ENCODE measurements at places on chromosomes 3 and 15.

- DNase-seq = no peak
Measured at GRCh38 chr15:101551696-101552591, 62.4 kb upstream of the PCSK6 start.

DNA sequence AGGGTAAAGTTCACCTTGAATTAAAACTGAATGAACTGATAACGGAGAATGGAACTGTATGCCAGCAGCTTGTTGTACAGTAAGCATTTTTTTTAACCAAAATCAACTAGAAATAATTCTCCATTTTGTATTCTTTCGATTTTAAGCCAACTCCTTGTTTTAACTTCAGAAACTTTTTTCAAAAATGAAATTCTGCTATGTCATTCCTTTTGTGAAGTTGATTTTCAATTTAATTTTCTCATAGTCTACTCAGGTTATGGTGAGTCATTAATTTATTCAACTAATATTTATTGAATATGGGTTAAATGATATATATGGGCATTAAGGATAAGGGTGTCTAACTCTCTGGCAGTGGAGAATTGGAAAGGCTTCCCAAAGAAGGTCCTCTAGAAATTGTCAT is 53.7 kb downstream of the RASA2 start:
- no peak for DNase-seq

DNA sequence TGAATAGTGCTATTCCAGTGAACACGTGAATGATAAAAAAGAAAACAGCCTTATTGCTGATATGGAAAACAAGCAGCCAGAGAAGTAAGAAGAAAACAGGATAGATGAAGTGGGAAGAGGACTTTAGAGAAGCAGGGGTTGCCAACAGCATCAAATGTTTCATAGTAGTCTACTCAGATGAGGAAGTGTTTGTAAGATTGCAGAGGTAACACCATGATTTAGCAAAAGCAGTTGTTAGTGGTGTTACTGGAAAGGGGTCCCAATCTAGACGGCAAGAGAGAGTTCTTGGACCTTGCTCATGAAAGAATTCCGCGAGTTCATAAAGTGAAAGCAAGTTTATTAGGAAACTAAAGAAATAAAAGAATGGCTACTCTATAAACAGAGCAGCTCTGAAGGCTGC is 108.8 kb upstream of the MCTP2 start:
- no peak for DNase-seq

- no peak for DNase-seq
Measured at GRCh38 chr3:188701485-188701969, 470.2 kb upstream of the TPRG1 start.

DNA sequence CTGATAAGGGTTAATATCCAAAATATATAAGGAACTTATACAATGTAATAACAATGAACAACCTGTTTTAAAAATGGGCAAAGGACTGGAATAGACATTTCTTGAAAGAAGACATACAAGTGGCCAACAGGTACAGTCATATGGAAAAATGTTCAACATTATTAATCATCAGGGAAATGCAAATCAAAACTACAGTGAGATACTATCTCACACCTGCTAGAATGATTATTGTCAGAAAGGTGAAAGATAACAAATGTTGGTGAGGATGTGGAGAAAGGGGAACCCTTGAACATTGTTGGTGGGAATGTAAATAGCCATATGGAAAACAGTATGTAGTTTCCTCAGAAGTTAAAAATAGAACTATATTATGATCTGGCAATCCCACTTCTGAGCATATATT is 20.4 kb downstream of the GOLM2 start:
- DNase-seq = no peak

DNA sequence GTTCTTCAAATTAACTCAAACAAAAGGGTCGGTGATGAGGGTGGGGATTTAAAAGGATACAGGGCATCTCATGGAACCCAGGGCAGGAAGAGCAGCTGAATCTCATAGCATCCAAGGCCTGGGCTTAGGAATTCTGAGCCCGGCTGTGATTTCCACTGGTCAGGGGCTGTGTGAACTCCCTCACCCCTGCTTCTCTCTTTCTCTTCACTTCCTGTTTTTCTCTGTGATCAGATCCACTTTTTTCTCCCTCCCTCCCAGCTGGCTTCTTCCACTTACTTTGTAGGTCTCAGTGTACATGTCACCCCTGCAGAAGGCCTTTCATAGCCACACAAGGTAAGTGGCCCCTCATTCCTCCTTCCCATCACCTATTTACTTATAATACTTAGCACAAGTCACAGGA is 68.2 kb upstream of the CORO2B start:
- no peak for DNase-seq

- no peak for DNase-seq
Measured at GRCh38 chr15:31157644-31158069, 56.1 kb upstream of the TRPM1 start.

GRCh38 chr3:78632925-78633553 is 1134.8 kb downstream of the ROBO1 start:
- no peak for DNase-seq

DNA sequence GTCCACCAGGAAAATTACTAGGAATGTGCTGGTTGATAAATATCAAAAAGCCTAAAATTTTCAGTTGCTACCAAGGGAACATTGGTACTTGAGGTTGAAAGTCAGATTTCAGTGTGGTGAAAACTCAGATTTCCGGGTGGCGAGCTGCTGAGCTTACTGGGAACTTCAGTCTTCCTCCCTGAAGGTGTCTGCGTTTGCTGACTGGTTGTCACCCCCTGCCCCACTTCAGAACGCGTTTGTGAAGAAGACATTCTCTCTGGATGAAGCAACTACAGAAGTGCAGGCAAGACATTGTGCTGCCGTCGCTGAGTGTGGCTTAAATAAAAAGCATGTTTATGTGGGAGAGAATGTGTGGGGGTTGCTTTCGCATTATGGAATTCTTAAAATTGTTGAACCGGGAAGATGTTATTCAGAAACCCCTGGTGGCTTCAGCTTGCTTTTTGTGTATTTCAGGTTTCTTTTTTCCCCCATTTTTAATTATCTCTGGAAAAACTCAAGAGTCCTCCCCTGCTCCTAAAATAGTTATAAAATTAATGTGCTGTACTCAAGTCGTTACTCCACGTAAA is 7.1 kb downstream of the FAM81A start:
- no peak for DNase-seq

- DNase-seq = no peak
Measured at GRCh38 chr3:31622636-31623288, 90.0 kb downstream of the STT3B start.

GRCh38 chr15:66323312-66323928 is 30.1 kb downstream of the DIS3L start:
- no peak for DNase-seq

- DNase-seq = no peak
Measured at GRCh38 chr3:112187300-112187699, 54.3 kb upstream of the GCSAM start.

DNA sequence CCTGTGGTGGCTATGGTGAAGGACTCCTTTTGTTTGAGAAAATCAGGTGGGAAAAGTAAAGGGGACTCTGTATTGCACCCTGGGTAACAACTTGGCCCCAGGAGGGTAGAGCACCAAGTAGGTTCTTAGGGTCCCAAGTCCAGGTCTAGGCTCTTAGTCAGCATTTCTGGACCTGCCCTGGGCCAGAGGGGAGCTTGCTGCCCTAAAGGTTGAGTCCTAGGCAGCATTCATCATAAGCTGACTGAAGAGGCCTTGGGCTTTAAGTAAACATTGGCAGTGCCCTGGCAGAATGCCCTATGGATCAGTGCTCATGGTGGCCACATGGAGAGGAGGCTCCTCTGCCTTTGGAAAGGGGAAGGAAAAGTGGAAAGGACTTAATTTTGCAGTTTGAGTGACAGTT is 268.5 kb upstream of the CTNNB1 start:
- no peak for DNase-seq

- DNase-seq = no peak
Measured at GRCh38 chr3:50297896-50298725, 1.1 kb downstream of the HYAL3 start.

- no peak for DNase-seq
Measured at GRCh38 chr3:118476885-118477618, 557.6 kb downstream of the IGSF11 start.

GRCh38 chr15:100189849-100190248 is 151.9 kb downstream of the ADAMTS17 start:
- no peak for DNase-seq

DNA sequence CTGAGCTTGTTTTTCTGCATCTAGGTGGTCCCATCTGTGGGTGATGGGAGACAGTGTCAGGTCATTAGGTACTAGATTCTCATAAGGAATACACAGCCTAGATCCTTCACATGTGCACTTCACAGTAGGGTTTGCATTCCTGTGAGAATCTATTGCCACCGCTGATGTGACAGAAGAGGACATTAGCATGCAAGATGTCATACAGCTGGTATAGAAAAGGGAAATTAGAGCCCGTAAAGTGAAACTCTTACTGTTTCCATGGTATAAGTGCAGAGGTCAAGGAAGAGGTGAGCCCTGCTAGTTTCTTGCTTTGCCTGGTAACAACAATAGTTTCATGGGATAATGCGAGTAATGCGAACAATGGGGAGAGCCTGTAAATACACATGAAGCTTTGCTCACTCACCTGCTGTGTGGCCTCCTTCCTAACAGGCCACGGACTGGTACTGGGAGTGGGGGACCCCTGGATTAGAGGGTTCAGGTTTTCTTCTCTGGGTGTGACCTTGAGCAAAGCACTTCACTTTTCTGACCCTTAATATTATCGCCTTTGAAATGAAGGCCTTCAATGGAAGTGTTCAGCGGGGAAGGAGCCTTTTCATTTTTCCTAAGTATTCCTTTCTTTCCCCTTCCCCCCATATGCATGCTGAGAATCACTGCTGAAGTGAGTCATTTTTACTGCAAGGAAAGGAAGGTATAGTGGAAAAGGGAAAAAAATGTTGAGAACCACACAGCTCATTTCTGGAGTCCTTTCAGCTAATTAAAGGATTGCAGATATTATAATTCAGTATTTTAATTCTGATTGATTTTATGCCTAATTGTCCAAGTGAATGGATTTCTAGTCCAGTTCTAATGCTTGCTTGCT is 286.4 kb downstream of the UBE2E2 start:
- DNase-seq = no peak

- DNase-seq = no peak
Measured at GRCh38 chr15:81983497-81983896, 62.3 kb downstream of the MEX3B start.

- no peak for DNase-seq
Measured at GRCh38 chr15:53470743-53471142, 288.7 kb downstream of the WDR72 start.

DNA sequence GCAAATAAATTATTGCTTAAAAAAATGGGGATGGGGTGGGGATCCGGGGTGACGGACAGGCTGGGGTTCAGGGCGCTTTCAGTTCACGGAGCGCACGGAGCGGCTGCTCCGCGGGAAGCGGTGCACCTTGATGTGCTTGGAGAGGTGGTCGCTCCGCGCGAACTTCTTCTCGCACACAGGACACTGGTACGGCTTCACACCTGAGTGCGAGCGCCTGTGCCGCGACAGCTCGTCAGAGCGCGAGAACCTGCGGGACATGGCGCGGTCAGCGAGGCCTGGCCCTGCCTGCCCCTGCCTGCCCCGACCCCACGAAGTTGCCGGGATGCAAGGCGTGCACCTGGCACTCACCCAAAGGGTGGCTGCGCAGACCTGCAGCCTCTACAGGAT is 13.6 kb downstream of the KLF15 start:
- DNase-seq = no peak

DNA sequence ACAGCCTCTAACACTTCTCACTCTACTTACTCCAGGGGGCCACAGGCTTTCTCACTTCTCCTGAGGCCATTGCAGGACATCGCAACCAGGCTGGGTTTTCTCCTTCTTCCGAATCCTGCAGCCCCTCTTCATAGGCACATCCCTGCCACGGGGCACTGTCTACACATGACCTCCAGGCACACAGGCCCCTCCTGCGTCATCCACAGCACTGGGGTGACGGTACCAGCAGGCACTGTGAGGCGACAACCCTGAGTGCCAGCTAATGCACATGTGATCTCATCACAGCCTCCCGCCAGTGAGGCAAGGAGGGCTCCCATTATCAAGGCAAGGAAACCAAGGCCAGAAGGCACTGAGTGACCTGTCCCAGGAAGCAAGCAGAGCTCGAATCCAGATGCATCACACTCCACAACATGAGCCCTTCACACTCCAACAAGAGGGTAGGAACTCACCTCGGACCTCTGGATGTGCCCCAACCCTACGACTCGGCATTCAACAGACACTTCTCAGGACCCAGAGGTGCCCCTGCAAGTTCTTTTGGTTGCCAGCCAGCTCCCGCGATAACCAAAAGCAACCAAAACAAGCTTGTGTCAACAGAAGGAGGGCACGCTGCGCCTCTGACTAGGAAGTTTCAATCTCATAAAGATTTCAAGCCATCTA is 16.7 kb downstream of the FAM174B start:
- DNase-seq = peak; percentile 52

- DNase-seq = peak; percentile 36
Measured at GRCh38 chr15:66293419-66294156, at the start of gene DIS3L. Gene DIS3L, plus strand, starts transcription at chr15:66293568. Its CDS starts 29 bp downstream, at chr15:66293597.

DNA sequence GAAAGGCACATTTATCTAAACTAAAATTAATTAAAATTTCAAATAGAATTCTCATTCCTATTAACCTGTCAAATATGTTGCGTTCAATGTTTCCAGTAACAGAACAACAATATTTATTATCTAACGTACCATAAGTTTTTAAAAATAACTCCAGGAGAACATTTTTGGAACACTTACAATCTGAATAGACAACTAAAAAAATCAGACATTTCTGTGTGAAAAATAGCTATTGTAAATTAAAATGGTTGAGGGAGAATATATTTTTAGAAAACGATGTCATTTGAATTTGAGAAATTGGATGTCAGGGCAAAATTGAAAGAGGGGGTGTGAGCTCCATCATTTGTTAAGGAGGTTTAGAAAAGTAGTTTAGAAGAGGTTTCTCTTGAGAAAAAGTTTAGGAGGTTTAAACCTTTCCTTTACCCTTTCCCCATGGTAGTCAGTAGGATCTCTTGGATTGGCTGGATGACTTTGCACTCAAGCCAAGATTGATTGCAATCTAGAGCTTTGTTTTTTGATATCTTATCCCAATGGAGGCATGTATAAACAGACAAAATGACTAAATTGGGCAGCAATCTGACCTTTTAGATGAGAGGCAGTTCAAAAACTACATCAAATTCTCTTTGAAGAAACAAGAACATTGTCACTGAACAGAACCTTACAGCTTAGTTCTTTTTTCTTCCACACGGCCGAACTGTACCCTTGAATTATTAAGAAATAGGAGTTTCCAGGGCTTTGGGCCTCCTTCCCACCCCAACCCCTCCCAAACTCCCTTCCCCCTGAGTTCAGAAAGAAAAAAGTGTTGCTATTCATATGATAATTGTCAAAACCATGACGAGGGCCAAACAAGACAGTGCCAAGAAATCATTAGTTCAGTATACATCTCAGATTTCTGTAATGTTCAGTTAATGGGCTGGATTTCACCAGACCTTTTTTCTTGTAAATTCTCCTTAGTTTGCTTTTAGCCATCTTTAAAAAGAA is 79.7 kb upstream of the CDIN1 start:
- DNase-seq = no peak

DNA sequence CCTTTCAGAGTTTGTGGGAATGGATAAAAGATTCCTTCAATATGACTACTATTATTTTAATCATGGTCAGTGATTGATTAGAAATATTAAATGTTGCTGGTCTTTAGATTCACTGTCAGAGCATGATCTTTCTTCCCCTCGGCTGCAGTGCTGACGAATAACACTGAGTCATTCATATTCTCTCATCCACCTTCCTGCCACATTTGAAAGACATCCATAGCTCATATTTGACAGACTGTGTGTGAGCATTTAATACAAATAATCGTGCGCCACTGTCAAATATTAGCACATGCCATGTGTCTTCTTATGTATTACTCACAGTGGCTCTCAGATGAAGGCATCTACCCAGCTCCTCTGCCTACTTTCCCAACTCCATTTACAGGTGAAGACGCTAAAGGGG is 476.5 kb upstream of the TPRG1 start:
- no peak for DNase-seq

All from NCI-H345 (cell line).